ENCODE measurements at places on chromosomes 16 and 17. TPM values are rescaled to one million over a fixed set of nuclear protein-coding genes. Genes with fewer than 3 reads are reported as not detected.

GRCh38 chr16:8630255-8630953 lies 8.9 kb downstream of the METTL22 start:
- no peaks in the 10 kb centered on the region for H3K4me1 ChIP-seq
- no peak overlapping the region for H3K4me3 ChIP-seq
- H3K27ac ChIP-seq: no peak overlapping the region
- peaks cover 62% of the 10 kb centered on the region for H3K36me3 ChIP-seq
- H3K27me3 ChIP-seq: no peaks in the 10 kb centered on the region

DNA sequence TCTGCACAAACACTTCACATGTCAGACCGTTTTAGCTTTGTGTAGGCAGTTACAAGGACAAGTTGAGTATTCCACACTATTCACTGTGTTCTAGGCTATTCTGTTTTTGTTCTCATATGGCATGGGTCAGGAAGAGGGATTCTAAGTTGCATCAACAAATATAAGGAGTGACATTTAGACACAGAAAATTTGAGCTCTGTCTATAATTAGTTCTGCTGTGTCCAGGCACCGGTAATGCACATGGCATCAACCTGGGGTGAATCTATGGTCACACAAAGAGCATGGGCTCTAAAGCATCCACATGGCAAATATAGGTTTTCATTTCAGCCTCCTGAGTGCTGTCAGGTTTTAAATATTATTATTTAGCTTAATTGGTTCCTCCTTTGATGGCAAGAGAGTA lies 130.4 kb upstream of the PMFBP1 start:
- no peak overlapping the region for H3K4me3 ChIP-seq
- H3K27ac ChIP-seq: no peak overlapping the region
- H3K27me3 ChIP-seq: no peaks in the 10 kb centered on the region
- no peak for DNase-seq
- H3K36me3 ChIP-seq: no peaks in the 10 kb centered on the region

GRCh38 chr16:82629441-82630027 lies 2.8 kb downstream of the CDH13 start:
- H3K4me1 ChIP-seq: no peaks in the 10 kb centered on the region
- H3K27ac ChIP-seq: no peak overlapping the region
- peaks cover 15% of the 10 kb centered on the region for H3K27me3 ChIP-seq
- no peak for DNase-seq

GRCh38 chr17:7466639-7467341 lies 12.6 kb downstream of the ZBTB4 start:
- H3K4me1 ChIP-seq: peaks cover 6% of the 10 kb centered on the region
- H3K27me3 ChIP-seq: no peaks in the 10 kb centered on the region
- H3K4me3 ChIP-seq: no peak overlapping the region

GRCh38 chr17:69733171-69734012 lies 318.9 kb downstream of the MAP2K6 start:
- H3K27me3 ChIP-seq: no peaks in the 10 kb centered on the region
- H3K4me1 ChIP-seq: no peaks in the 10 kb centered on the region
- H3K36me3 ChIP-seq: no peaks in the 10 kb centered on the region
- H3K4me3 ChIP-seq: no peak overlapping the region
- no peak overlapping the region for H3K27ac ChIP-seq

GRCh38 chr16:49269201-49269600 lies 12.4 kb downstream of the CBLN1 start:
- no peak overlapping the region for H3K27ac ChIP-seq
- no peak overlapping the region for H3K4me3 ChIP-seq
- H3K4me1 ChIP-seq: no peaks in the 10 kb centered on the region
- no peaks in the 10 kb centered on the region for H3K36me3 ChIP-seq
- no peak for DNase-seq

GRCh38 chr17:33205552-33205951 lies 87.5 kb downstream of the ASIC2 start:
- H3K36me3 ChIP-seq: no peaks in the 10 kb centered on the region
- no peaks in the 10 kb centered on the region for H3K27me3 ChIP-seq
- H3K27ac ChIP-seq: no peak overlapping the region
- no peaks in the 10 kb centered on the region for H3K4me1 ChIP-seq
- DNase-seq: no peak

- DNase-seq: no peak
- no peak overlapping the region for H3K27ac ChIP-seq
- H3K27me3 ChIP-seq: peaks cover 7% of the 10 kb centered on the region
- no peaks in the 10 kb centered on the region for H3K36me3 ChIP-seq
These were observed 64.9 kb downstream of the MPHOSPH6 start for GRCh38 chr16:82105107-82105506.

GRCh38 chr17:46057366-46057765 lies 58.3 kb downstream of the STH start:
- H3K4me1 ChIP-seq: no peaks in the 10 kb centered on the region
- H3K27ac ChIP-seq: no peak overlapping the region
- no peaks in the 10 kb centered on the region for H3K36me3 ChIP-seq
- no peak for DNase-seq

DNA sequence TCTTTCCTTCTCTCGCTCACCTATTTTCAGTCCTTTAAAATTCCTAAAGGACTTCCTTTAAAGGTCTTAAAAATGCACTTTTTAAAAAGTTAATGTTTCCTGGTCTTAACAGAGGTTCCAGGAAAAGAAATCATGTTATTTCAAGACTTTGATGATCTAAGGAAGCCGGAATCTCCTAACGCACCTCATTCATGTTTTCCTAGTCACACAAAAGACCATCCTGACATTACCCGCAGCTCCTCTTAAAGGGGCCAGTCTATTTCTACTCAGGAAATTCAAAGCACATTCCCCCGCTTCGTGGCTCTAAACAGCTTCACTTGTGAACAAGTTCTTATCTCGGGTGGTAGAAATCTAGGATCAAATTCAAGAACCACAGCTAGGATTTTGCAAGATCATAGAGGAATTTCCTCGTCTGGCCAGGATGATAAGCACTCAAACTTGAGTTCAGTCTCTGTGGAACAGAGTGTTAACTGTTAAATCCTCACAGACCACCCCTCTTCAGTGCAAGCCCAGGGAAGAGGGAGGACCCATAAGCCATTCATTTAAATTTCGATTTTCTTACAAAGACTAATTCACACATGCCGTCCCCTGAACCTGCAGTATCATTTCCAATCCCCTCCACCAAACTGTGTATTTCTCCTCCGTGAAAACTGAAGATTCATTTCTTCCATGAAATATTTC lies 137.1 kb upstream of the AXIN2 start:
- no peaks in the 10 kb centered on the region for H3K4me1 ChIP-seq
- H3K36me3 ChIP-seq: no peaks in the 10 kb centered on the region
- H3K27ac ChIP-seq: no peak overlapping the region
- H3K27me3 ChIP-seq: no peaks in the 10 kb centered on the region
- no peak for DNase-seq

DNA sequence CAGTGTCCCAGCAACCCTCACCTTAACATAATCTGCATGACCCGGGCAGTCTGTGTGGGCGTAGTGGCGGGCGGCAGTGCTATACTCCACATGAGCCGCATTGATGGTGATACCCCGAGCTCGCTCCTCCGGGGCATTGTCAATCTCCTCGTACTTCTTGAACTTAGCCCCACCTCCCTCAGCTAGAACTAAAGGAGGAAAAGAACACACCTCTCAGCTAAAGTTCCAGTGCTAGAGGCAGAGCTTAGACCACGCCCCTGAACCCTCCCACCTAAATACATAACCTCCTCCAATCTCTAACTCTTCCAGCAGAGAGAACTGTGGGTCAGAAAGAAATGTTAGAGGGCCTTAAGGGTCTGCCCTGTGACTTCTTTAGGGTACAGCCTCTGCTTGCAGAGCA lies 855 bp downstream of the TUFM start:
- H3K36me3 ChIP-seq: peaks cover 27% of the 10 kb centered on the region
- DNase-seq: no peak
- H3K27ac ChIP-seq: peak overlapping the region; percentile 79

GRCh38 chr16:71428883-71429282 lies 13.0 kb downstream of the TLE7 start:
- H3K36me3 ChIP-seq: no peaks in the 10 kb centered on the region
- DNase-seq: no peak
- no peak overlapping the region for H3K27ac ChIP-seq

GRCh38 chr17:802901-803881 lies 21.0 kb downstream of the MRM3 start:
- no peaks in the 10 kb centered on the region for H3K36me3 ChIP-seq
- no peak overlapping the region for H3K27ac ChIP-seq
- DNase-seq: no peak
- no peaks in the 10 kb centered on the region for H3K4me1 ChIP-seq
- H3K27me3 ChIP-seq: no peaks in the 10 kb centered on the region

DNA sequence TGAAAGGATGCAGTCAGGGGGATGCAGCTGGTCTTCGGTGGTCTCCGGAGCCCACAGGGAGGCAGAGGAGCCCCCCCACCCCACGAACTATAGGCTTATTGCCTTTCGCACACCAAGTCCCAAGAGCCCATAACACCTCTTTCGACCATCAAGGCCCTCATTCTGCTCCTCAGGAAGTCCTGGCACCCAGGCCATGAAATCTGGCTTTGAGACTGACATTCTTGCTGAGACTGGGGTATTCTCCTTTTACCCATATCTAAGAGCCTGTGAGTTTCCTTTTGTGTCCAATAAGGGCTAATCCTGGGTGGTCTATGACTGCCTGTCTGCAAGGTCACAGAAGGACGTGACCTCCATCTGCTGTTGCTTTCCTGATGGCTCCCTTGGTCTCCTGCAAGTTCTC lies 6.4 kb upstream of the ARL4D start:
- H3K36me3 ChIP-seq: no peaks in the 10 kb centered on the region
- no peaks in the 10 kb centered on the region for H3K27me3 ChIP-seq
- no peak for DNase-seq
- H3K27ac ChIP-seq: no peak overlapping the region
- no peak overlapping the region for H3K4me3 ChIP-seq

Gene PRKCB
- total RNA-seq: 98.2 TPM

Gene KRT17
- not detected for total RNA-seq

Gene KRT33A
- total RNA-seq: not detected

Gene NHERF2
- 4.1 TPM for total RNA-seq

Gene CCL5
- total RNA-seq: 580 TPM

All from CD8-positive, alpha-beta memory T cell (primary cell).